Stimulated activated CD8-positive, alpha-beta memory T cell treated with anti-CD3 and anti-CD28 coated beads, Interleukin-4, amount 100 ng/mL, for 1 hour (primary cell): ENCODE measurements at places on chromosomes 7 and 10.

DNA sequence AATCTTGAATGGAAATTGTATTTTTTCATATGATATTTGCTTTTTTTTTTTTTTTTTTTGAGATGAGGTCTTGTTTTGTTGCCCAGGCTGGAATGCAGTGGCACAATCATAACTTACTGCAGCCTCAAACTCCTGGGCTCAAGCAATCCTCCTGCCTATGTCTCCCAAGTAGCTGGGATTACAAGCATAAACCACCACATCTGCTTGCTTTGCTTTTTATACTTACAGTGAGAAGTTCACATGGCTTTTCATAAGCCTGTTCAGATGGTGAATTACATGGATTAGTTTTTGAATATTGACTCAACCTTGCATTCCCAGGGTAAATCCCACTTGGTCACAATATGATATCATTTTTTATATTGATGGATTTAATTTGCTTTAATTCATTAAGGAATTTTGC is 22.0 kb downstream of the LRRD1 start:
- DNase-seq, result no peak

DNA sequence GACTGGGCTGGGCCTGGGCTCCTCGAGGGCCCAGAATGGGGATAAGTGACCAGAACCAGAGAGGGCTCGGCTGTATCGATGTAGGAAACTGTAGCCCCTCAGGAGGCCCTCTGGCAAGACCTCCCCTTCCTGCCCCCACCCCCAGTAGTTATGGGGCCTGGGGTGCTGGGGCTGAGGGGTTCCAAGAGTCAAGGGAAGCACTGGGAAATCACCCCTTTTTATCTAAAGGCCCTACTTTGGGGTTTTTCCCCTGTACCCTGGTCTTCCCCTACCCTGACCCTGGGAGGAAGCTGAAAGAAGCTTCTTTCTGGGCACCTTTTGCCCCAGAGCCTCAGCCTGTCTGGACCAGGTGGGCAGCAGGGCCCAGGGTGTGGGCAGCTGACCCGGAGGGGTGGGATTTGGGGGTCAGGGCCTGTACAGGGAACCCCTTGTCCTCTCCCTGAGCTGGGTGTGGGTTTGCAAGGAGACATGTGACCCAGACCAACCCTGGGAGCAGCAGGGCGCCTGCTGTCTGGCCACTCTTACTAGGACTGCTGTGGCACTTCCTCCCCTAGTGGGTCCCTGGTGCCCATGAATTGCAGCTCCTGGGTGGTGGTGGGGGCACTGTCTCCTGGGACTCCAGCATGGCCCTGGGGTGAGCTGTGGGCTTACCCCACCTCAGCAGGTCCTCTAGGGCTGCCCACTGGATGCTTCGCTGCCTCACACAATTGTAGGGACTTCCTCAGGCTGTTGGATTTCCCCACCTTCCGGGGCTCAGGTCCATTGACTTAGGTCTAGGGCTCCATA is 1.5 kb downstream of the IRF5 start:
- no peak for DNase-seq

- DNase-seq, result no peak
Observed at GRCh38 chr7:131606346-131607290, 50.2 kb upstream of the PODXL start.

DNA sequence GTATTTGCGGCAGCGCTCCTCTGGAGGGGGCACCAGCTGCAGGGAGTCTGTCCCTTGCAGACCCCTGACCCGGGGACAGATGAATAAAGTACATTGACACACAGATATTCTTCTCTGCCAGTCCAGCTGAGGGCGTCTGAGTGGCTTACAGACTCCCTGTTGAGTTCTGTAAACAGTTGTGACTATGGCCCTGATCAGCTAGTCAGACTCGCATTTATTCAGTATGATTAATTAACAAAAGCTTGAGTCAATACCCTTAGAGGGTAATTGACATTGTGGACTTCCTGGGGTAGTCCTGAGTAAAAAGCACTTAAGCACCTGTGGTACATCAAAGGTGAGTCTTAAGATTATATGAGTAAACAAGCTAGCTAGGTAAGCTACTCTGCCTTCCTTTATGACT is 21.0 kb downstream of the ANKRD30A start:
- no peak for DNase-seq
